HAP-1 (cell line): ENCODE measurements at places on chromosomes 13 and 19.

DNA sequence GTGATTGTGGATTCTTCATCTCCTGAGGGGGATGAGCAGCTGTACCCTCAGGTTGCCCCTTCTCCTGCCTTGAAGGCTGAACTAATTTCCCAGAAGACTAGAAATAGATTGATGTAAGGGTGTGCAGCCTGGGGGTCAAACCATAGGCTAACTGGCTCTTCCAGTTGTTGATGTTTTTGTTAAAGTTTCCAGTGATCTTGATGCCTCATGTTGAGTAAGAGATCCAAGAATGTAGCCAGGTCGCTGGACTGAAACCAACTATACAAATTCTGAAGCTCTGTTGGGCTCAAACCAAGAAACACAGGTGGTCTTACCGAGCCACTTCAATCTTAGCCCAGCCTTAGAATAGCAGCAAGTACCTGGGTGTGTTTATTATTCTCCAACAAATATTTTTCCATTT, 391.8 kb downstream of the KLF5 start:
- no peak for DNase-seq

GRCh38 chr19:51660975-51661600, 14.5 kb upstream of the SIGLEC14 start:
- peak; percentile 40 for DNase-seq

DNA sequence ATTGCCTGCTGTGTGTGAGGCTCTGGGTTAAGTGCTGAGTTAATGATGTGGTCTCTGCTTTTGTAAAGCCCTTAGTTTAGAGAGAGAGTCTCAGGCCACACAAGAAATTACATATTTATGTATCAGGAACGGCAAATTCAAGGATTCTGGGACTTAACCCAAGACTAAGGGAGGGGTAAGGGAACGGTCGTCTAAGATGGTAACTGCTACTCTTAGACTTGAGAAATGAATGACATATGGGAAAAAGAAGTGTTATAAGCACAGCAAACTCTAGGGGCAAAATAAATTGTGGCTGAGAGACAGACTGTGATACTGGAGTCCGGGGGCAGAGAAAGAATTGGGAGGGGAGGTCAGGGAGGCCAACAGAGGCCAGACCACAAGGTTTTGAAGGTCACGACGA, 10.2 kb downstream of the VSIG10L start:
- no peak for DNase-seq

DNA sequence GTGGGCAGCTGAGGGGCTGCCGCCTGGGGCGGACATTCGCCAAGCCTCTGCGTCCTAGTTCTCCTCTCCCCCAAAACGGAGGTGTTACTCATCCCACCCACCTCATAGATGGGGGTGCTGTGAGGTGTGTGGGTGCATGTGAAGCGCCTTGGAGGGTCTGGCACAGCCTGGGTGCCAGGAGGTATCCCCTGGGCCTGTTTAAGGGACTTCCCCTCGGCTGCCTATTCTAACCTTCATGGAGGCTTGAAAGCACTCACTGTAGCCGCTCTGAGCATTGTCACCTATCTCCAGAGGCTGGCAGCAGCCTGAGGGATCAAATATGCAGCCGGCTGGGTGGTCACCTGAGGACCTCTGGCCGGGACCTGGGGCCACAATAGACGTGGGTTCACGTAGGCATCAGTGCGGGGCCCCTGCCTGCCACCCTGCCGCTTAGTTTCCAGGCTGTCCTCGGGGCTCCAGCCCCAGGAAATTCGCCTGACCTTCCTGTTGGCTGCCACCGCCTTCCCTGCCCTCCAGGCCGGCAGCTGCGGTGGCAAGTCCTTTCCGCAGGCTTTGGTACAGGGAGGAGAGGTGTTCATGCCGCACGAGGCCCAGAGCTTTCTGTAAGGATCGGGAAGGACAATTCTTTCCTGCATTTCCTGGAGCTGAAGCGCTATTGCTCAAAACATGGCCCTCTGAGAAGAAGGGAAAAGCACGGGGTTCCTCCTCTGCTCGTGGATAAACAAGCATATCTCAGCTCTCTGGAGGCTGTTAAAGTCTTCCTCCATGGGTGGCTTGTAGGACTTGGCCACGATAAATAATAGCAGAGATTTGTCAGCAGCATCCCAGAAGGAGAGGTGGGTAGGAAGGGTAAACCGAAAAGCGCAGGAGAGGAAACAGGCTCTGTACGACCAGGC, 4.6 kb downstream of the COL4A2 start:
- DNase-seq = no peak

- DNase-seq = no peak
Observed at GRCh38 chr13:60662595-60662994, 265.6 kb downstream of the TDRD3 start.

- DNase-seq = no peak
Observed at GRCh38 chr19:45100201-45100600, 7.2 kb downstream of the PPP1R37 start.

DNA sequence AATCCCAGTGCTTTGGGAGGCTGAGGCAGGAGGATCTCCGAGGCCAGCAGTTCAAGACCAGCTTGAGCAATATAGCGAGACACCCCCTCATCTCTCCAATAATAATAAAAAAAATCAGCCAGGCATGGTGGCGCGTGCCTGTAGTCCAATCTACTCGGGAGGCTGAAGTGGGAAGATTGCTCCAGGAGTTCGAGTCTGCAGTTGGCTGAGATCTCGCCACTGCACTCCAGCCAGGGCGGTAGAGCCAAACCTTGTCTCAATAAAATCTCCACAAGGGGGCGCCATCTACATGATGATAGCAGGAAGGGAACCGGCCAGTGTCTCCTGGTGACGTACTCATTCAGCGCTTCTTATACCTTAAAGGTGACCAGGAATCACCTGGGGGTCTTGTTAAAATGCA, 13.6 kb upstream of the C5AR1 start:
- peak; percentile 79 for DNase-seq

GRCh38 chr13:106474912-106475311, 60.5 kb downstream of the EFNB2 start:
- DNase-seq = no peak

GRCh38 chr13:51739027-51739764, 64.8 kb downstream of the DHRS12 start:
- DNase-seq = no peak

DNA sequence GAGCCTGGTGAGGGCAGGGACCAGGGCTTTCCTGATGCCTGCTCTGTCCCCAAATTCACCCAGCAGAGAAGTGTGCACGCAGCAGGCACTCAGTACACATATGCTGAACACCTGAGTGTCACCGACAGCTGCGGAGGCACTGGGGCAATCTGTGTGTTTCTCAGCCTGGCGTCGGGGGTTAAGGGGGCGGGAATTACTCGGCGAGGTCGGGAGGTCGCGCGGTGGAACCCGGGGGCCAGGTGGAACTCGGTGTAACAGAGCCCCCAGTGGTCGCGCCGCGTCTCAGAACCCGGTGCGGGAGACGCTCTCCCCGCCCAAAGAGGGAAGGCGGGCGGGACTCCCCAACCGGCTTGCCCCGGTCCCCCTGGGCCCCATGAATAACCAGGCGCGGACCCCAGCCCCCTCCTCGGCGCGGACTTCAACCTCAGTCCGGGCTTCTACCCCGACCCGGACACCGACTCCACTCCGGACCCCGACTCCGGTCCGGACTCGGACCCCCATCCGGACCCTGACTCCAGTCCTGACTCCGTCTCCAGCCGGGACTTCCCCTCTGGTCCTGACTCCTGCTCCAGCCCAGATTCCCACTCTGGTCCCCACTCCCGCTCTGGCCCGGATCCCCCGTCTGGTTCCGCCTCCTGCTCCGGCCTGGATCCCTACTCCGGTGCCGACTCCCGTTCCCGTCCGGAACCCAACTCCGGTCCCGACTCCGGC, at the start of gene SELENOV:
Gene SELENOV (plus strand): TSS at position 300 of the 711 bp plus-strand sequence. CDS start 74 bp downstream, at position 374.
- DNase-seq = peak; percentile 42

- peak; percentile 14 for DNase-seq
Observed at GRCh38 chr19:9885077-9885552, 50.0 kb downstream of the PIN1 start.

DNA sequence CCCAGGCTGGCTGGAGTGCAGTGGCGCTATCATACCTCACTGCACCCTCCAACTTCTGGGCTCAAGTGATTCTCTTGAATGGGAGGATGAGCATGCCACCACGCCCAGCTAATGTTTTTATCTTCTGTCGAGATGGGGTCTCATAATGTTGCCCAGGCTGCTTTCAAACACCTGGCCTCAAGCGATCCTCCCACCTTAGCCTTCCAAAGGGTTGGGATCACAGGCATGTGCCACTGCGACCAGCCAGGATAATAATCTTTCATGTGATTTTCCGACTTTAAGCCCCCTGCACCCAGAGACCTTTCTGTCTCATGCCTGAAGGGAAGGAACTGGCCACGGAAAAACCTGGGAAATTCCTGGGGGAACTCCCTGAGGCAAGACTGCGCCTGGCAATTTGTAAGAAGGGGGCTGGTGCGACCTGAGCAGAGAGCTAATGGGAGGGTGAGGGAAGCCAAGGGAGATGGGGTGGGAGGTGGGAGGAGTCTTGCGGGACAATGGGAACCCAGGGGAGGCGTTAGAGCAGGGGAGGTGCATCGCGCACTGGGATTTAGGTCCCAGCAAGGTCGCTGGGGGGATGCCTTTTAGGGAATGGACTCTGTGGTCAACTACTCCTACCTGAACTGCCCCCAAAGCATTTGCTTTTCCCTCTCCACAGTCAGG, 1.2 kb upstream of the CCDC124 start:
- peak; percentile 80 for DNase-seq

DNA sequence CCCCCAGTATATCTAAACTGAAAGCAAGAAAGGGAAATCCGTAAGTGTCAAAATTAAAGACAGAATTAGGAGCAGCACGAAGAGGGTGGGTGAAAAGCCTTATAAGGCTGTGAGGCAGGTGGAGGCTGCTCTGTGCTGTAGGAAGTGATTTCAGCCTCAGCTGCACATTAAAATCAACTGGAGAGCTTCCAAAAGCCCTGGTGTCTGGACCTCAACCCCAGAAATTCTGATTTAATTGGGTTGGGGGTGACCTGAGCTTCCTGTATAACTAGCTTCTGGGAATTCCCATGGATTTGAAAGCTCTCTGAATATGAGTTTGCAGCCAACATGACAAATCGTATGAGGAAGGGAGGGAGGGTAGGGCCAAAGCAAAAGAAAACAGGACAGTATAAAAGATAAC, 242.4 kb upstream of the TMTC4 start:
- DNase-seq = no peak

- no peak for DNase-seq
Observed at GRCh38 chr19:10195199-10195519, 406 bp upstream of the DNMT1 start.

- no peak for DNase-seq
Observed at GRCh38 chr19:4897146-4897545, 5.5 kb downstream of the ARRDC5 start.

GRCh38 chr13:39737047-39737446, 81.6 kb downstream of the COG6 start:
- DNase-seq = no peak

DNA sequence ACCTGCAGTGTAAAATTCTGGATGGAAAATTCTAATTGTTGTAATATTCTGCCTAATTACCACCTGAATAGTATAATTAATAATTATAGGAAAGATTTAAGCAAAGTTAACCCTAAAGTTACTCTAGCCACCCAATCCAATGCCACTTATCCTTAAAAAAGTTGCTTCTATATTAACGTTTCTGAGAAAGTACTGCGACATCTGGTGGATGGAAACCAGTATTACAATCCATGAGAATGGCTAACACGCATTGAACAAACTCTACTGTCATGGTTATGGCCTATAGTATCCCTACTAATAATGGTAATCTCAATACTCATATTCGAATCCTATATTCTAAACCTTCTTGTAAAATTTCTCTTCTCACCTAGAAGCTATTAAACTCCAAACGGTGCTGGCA, 1551.8 kb downstream of the SLITRK1 start:
- DNase-seq = no peak

DNA sequence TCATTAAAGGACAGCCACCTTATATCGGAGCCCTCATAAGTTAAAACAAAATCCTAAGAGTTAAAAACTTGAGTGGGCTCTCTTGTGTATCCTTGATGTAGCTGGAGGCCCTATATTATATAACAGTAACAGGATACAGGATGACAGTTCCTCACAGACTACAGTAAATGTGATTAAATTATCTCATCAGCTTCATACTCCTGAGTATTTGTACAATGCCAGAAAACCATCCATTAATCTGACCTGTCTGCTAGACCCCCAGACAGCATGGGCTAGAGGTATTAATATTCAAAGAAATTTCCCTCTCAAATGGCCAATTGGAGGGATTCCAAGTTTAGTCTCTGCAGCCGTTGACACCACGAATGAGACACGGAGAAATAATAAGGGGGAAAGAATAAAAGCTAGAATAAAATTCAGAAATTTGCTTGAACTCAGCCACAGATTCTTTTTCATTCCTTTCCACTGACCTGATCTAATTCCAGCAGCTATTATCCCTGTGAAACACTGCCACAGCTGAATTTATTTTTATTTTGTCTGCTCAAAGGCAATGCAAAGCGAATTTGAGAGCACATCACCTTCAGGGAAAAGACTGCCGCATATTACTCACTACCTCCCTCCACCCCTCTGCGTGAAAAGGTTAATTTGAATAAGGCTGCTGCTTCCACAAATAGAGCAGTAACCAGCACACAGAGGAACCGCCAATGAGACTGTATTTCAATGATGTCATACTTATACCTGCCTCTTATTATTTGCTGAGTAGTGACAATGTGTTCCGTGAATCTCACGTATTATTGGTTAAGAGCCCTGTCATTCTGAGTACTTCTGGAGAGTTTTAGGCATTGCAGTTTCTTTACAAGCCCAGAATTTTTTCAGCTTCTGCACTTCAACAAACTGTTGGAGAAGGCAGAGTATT, 155.9 kb upstream of the KLF12 start:
- DNase-seq = peak; percentile 67

DNA sequence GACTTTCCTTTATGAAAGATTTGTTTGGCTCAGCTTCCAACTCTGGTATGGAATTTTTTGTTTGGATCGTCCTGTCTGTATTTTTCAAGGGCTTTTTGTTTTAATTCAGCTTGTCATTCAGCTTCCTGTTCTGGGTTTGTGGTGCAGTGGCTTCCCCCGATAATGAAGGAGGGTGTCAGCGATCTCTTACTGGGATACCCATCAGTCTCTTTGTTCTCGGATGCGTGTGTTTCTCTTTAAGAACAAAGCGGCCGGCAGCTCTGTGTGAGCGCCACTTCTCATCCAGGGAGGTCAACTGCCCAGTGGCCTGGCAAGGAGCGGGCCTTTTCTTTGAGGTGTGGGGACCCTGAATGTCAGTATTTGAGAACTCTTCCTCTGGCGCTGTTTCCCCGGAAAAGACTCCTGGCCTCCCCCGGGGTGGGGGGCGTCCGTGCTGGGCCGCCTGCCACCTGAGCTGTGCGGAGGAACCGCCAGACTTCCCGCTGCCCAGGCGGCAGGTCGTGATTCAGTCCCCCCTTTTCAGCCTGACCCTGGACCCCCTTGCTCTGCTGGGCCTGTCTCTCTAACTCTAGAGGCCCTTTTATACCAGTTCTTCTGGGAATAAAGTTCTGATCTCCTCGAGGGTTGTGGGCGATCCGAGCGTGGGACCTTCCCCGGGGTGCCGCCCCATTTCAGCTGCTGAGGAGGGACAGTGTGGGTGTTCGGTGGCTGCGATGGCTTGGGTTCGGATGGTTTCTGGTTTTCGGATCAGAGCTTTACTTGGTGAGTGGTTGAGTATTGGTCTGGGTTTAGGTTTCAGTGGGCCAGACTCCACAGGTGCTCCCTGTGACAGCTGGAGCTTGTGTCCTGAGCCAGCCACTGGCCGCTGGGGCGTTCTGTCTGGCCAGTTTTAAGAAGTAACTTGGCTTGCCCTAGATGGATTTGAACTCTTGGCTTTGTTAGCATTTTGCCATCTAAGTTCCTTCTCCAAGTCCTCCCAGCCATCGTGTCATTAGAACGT, 3.4 kb downstream of the SF3A2 start:
- peak; percentile 54 for DNase-seq
